Colonic mucosa (tissue), 4 donors: ENCODE measurements at places on chromosomes 1 and 21. TPM values are rescaled to one million over a fixed set of nuclear protein-coding genes. Genes with fewer than 3 reads are reported as not detected.

The S100A1 gene
- 1.5 TPM for total RNA-seq

The CD247 gene
- 2.6 TPM for total RNA-seq

The KCNT2 gene
- 0.82 TPM for total RNA-seq

The RGS16 gene
- 0.77 TPM for total RNA-seq

The OR2L2 gene
- 0.10 TPM for total RNA-seq

The CLCNKA gene
- 0.42 TPM for total RNA-seq

The CACHD1 gene
- total RNA-seq: 2.0 TPM

The GSTM5 gene
- 3.0 TPM for total RNA-seq

The KDF1 gene
- 27.3 TPM for total RNA-seq

The PLA2G2C gene
- total RNA-seq: not detected

The C1QC gene
- 45.4 TPM for total RNA-seq

The OLFM3 gene
- 0.37 TPM for total RNA-seq

DNA sequence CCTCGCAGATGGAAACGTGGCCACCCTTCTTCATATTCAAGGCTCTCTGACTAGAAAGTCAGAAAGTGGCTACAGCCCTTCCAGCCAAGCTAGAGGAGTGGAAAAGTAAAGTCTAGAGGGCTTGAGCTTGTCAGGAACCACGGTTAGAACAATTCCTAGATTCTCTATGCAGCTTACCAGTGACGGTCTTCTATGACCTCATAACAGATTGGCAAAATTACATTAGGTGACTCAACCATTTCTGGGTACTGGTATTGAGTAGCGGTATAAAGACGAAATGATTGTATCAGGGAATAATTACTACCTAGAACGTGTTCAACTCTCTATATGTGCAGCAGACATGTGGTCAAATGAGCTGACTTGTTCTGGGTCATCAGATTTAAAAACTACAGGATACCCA lies 155.0 kb upstream of the RUNX1 start:
- no peak for DNase-seq

GRCh38 chr1:248842781-248843331 lies 4.8 kb downstream of the ZNF672 start:
- DNase-seq: no peak

DNA sequence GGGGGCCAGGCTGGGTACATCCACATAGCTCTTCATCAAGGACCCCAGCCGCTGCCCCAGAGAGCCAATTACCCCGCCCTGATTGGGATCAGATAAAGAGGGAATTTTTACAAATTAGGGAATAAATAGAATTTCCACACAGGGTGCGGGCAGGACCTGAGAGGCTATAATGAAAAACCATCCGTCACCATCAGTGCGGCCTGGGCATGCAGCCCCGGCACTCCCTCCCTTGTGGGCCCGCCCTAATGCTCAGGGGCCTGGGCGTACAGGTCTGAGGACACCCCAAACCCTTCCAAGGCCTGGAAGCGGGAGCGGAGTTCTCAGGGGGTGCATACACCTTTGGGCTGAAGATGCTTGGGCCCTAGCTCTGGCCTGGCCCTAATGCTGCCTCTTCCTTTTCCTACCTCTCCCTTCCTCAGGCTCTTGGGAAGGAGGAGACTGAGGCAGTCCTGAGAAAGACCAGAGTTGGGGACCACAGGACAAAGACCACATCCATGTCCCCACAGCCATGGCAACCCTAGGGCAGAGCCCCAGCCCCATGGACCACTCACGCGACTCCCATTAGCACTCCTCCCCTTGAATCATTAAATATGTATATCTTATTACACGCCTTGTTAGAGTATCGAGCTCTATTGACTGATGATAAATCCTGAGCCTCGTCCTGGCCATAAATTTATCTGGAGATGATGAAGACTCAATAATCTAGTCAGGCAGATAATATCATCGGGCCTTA lies 16.3 kb downstream of the DMAP1 start:
- no peak for DNase-seq

DNA sequence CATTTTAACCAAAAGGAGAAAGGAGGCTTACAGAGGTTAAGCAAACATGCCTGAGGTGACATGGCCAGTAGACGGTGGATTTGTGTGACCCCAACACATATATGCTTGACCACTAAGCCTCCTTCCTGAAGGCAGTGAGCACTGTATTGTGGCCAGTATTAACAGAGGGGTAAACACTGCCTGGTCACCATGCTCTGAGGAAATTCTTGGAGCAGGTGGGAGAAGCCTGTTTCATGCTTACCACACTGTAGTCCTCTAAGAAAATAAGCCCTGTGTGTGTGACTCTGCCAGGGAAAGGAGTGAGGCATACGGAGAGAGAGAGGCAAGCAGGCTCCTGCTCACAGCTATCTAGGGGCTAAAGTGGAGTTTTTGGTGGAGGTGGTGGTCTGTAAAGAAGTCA lies 102.7 kb downstream of the KCND3 start:
- no peak for DNase-seq

DNA sequence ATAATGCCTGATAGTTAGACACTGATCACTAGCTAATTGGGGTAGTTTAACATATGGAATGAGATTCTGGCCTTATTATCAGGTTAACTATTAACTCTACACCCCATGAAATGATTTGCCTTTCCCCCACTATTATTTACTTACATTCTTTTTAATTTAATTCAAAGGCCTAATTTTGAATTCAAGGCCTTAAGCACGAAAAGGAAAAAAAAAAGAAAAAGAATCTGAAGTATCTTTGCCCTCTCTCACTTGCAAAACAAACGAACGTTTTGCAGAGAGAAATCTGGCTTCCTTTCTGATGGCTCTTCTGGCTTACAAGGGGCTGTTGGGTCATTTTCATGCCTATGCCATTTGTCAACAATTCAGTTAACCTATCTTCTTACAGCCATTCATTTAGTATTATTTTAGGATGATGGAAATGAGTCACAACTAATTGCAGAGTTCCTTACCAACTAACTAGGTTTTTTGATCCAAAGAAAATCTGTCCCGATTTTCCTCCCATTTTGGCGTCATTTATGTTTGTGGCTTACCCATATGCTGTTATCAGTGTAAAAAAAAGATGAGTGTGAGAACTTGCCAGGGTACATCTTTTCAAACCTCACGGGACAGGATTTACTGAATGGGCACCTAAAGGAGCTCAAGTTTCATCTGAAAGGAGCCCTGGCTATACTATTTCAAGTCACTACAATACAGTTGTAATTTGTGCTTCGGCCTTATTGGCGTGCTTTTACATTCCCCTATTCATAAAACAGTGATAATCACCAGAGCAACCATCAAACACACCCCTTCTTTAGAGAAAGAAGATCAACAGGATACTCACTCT lies 1.9 kb upstream of the ERRFI1 start:
- DNase-seq: peak; percentile 38

DNA sequence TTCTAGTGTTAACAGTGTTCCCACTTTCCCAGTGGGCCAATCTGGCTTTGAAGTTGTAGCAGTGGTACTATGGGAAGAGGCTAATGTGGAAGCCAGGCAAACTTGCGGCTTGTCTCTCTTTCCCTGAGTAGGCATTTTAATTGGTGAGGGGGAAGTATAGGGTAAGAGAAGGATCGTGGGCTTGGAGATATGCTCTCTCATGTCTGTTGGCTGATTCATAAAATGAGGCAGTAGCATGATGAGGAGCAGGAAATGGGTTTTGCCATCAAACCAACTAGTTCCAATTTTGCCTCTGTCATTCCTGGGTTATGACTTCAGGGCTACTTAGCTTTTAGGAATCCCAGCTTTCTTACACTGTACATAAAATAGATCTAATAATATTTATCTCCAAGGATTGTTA lies 12.1 kb downstream of the C8A start:
- no peak for DNase-seq

GRCh38 chr1:202172015-202172355 lies 11.6 kb upstream of the PTPN7 start:
- no peak for DNase-seq

- DNase-seq: no peak
Observed at GRCh38 chr1:159184201-159184600, 12.8 kb downstream of the CADM3 start.

DNA sequence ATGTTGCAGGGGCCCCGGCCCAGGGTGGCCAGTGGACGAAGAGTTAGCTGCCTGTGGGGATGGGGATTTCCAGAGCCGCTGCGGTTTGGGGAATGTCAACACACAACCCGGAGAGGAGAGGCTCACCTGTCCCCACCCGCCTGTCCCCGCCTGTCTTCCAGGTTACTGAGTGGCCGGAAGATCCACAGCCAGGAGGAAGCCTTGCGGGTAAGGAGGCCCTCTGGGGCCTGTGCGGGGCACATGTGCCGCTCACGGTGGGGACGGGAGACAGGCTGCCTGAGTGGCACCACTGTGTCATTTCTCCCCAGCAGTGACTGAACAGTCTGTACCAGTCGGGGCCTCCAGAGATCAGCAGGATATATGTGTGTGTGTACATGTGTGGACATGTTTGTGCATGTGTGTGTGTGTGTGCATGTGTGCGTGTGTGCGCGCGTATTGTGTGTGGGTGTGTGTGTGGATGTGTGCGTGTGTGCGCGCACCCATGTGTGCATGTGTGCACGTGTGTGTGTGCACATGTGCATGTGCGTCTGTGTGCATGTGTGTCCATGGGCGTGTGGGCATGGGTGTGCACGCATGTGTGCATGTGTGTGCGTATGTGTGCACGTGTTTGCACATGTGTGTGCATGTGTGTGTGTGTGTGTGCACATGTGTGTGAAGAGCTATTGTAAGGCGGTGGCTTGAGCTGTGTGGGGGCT lies 25.6 kb downstream of the CSTB start:
- DNase-seq: no peak

DNA sequence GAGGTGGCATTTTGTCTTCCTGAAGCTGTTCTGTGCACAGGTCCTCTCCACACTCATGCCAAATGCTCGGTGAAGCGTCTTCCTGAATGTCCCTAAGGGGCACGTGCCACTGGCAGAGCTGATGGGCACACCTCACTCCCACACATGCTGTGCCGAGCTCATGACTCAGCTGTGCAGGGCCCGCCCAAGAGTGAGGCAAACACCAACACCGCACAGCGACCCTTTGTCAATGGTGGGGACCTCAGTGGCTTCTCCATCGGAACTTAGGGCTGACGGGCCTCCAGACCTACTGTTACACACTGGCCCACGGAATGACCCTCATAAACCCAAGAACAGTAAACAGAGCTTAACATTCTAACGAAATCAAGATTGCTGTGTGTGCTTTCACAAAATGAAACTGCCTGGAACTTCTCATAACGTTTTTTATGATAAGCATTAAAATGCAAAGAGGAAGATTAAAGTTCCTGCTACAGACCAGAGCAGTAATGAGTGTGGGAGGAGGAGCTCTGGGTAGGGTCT lies 89.3 kb downstream of the SIM2 start:
- DNase-seq: peak; percentile 65

GRCh38 chr1:66599899-66600737 lies 66.2 kb downstream of the SGIP1 start:
- DNase-seq: no peak

DNA sequence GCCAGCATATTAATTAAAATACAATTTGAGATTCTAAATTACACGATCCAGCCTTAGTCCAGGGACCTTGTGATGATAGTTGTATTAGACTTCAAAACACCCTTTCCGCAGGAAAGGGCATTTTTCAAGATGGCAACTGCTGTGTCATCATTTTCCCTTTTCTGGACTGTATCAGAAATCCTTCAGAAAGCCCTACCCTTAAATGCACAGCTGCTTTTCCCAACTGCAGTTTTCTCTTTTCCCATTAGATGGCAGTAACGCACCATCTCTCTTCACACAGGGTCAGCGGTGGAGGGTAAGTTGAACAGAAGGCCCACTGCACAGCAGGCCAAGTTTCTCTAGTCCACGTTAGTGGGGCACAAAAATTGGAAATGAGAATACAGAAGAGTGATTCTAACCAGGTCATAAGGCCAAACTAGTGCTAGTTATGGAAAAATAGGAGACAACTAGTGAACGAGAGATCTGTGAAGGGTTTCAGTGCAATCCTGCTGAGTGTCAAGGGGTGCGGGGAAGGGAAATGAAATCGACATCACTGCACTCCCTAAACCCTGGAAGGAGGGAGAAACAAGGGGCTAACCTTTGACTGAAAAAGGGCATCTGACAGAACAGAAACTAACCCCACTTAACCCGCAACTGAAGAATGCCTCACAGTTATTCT lies 22.1 kb upstream of the TDRD10 start:
- peak; percentile 83 for DNase-seq

GRCh38 chr1:16076865-16077238 lies 3.4 kb upstream of the FAM131C start:
- no peak for DNase-seq

GRCh38 chr1:243416495-243416894 lies 160.7 kb downstream of the SDCCAG8 start:
- no peak for DNase-seq

- no peak for DNase-seq
Observed at GRCh38 chr1:238233966-238234365, 343.2 kb upstream of the ZP4 start.

- no peak for DNase-seq
Observed at GRCh38 chr1:111515291-111516004, 12.0 kb upstream of the ADORA3 start.

DNA sequence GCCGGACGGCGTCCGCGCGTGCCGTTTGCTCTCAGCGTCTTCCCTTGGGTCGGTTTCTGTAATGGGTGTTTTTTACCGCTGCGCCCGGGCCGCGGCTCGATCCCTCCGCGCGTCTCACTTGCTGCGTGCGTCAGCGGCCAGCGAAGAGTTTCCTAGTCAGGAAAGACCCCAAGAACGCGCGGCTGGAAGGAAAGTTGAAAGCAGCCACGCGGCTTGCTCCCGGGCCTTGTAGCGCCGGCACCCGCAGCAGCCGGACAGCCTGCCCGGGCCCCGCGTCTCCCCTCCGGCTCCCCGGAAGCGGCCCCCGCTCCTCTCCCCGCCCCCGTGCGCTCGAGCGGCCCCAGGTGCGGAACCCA lies 159.8 kb downstream of the RUNX1 start:
- peak; percentile 47 for DNase-seq
